ENCODE measurements at places on chromosomes 12 and 14. TPM values are rescaled to one million over a fixed set of nuclear protein-coding genes. Genes with fewer than 3 reads are reported as not detected.

The HRK gene
- total RNA-seq, result 0.59 TPM

The RNF212B gene
- not detected for total RNA-seq

The GALNT4 gene
- total RNA-seq, result 2.0 TPM

The LDHB gene
- 1,416 TPM for total RNA-seq

The MYO1H gene
- not detected for total RNA-seq

Data from cardiac septum (tissue), 1 donor.